Muscle of leg (tissue), 16 donors: ENCODE measurements at places on chromosomes 2 and 18.

DNA sequence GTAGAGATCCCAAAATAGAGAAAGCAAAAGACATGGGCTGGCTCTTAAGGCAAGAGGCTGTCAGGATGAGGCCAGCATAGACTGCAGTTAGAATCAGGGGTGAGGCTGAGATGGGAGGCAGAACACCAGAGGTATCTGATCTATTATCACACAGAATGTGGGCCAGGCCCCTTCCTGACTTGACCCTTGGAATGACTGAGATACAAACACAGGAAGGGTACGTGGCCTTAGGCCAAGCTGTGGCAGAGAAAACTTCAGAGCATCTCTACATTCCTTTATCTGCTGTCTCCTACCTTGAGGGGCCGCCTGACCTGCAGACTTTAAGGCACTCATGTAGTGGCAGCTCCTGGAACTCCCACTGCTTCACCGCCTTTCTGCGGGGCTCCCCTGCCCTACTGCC lies 28.4 kb downstream of the TMEM17 start:
- no peak overlapping the region for H3K4me3 ChIP-seq
- DNase-seq: no peak
- H3K27me3 ChIP-seq: no peaks in the 10 kb centered on the region
- peaks cover 50% of the 10 kb centered on the region for H3K4me1 ChIP-seq

DNA sequence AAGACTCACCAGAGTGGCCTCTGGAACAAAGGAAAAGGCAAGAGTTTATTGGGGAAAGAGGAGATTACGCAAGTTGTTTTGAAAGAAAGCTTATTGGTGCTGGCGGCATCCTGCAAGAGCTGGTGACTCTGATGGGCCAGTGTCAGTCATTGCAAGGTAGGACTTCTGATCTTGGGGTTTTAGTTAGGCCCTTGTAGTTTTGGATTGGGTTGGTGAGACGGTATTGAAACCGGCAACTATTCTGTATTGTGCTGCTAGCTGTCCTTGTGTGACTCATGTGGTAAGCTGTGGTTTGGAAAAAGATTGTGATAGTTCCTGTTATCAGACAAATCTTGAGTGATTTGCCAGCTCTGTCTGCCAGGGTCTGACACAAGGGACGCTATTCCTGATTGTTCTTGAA lies 159.1 kb upstream of the PIEZO2 start:
- H3K27ac ChIP-seq: no peak overlapping the region
- H3K36me3 ChIP-seq: no peaks in the 10 kb centered on the region
- DNase-seq: no peak
- no peaks in the 10 kb centered on the region for H3K27me3 ChIP-seq
- no peak overlapping the region for H3K4me3 ChIP-seq
- H3K4me1 ChIP-seq: no peaks in the 10 kb centered on the region

GRCh38 chr2:1173528-1173927 lies 222.9 kb downstream of the SNTG2 start:
- H3K36me3 ChIP-seq: no peaks in the 10 kb centered on the region
- H3K4me1 ChIP-seq: no peaks in the 10 kb centered on the region
- peaks cover 3% of the 10 kb centered on the region for H3K27me3 ChIP-seq
- no peak overlapping the region for H3K27ac ChIP-seq
- no peak for DNase-seq

GRCh38 chr18:50422286-50422898 lies 47.5 kb downstream of the SKA1 start:
- H3K36me3 ChIP-seq: no peaks in the 10 kb centered on the region
- no peak overlapping the region for H3K27ac ChIP-seq

GRCh38 chr2:205585449-205586383 lies 96.6 kb upstream of the NRP2 start:
- peak; percentile 67 for DNase-seq
- no peak overlapping the region for H3K4me3 ChIP-seq
- no peaks in the 10 kb centered on the region for H3K36me3 ChIP-seq
- peak overlapping the region; percentile 65 for H3K27ac ChIP-seq

- H3K4me1 ChIP-seq: no peaks in the 10 kb centered on the region
- H3K36me3 ChIP-seq: peaks cover 10% of the 10 kb centered on the region
- no peak overlapping the region for H3K27ac ChIP-seq
- no peaks in the 10 kb centered on the region for H3K27me3 ChIP-seq
- DNase-seq: no peak
- H3K4me3 ChIP-seq: no peak overlapping the region
These were observed 179.5 kb downstream of the NAPG start for GRCh38 chr18:10705291-10705690.

DNA sequence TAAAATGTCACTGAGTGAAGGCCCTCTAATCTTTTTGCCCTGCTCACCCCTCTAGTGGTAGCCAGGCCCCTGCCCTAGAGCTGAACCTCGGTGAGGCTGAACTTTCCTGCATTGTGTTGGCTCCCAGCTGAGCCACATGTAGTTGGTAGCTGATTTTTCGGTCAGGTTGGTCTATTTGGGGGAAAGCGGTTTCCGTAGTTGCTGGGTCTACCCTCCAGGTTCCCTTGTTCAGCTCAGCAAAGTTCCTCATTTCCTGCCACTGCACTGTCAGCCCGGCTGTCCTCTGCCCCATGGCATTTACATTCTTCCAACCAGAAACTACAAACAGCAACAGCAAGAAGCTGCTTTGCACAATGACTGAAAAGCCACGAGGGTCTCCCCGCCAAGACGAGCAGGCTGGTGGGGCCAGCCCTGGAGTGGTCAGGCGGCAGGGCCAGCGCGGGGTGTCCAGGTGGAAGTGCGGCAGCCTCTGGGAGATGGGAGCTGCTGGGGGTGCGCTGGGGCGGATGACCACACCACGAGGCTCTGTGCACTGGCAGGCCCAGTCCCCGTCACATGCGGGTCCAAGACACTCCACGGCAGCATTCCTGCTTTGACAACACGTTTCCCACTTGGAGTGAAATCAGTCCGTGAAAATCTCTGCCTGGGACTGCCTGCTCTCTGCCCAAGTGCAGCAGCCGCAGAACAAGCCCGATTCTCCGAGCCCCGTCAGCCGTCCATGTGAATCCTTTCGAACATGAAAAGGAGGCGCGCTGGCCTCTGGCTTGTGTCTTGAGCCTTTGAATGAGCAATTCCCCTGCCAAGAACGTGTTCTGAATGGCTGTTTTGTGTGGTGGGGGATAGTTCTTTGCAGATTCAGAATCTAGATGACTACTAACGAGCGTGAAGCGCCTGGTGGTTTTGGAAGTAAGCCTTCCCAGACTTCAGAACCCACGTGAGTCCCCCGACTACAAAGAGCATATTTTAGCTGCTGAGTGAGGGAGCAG lies 159.4 kb downstream of the ASB1 start:
- H3K4me3 ChIP-seq: no peak overlapping the region
- H3K27me3 ChIP-seq: no peaks in the 10 kb centered on the region
- DNase-seq: peak; percentile 75
- peaks cover 6% of the 10 kb centered on the region for H3K4me1 ChIP-seq
- H3K36me3 ChIP-seq: no peaks in the 10 kb centered on the region
- H3K27ac ChIP-seq: no peak overlapping the region

DNA sequence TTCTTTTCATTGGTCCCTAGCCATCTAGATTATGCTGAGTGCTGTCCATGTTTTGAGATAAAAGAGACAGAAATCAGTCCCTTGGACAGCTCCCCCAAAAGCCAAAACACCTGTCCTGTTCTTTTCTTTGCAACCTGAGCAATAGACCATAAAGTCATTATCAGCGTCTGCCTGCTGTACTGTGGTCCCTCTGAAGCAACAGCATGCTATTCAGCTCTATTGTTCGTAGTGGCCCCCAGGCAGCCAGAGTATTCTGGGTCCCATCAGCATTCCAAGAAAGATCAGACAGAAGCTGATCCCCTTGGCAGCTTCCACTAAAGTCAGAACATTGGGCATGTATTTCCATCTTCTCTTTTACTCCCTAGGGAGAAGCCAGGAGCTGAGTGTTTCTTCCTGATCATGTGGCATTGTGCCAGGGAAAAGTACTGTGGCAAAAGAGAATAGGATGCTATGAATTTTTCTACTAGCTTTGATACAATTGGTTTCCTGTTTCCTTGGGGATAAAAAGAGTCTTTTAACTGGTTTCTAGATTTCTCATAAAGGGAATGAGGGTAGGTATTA lies 33.6 kb upstream of the ZSWIM2 start:
- H3K4me1 ChIP-seq: peaks cover 4% of the 10 kb centered on the region
- no peak overlapping the region for H3K4me3 ChIP-seq
- H3K27ac ChIP-seq: no peak overlapping the region

DNA sequence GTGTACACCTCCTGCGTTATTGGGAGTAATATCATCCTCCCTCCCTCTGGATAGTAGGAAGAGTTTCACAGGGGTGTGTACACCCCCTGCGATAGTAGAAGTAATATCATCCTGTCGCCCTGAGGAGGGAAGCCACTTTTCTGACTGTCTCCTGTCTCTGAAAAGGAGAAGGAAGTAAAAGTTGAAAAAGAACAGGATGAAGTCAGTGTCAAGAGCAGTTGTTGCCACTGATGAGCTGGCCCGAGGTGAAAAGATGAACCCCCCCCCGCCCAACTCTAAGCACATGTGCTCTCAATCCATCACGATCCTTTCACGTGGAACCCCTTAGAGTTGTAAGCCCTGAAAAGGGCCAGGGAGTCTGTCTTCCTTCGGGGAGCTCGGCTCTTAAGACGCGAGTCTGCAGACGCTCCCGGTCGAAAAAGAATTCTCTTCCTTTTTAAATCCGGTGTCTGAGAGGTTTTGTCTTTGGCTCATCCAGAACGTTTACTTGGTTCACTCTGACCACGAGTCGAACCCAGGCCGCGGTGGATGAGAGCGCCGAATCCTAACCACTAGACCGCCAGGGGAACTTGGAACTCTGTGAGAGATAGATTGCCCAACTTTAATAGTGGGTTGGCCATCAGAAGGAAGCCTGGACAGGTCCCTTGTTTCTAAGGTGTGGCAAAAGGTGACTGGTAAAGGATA lies 22.4 kb upstream of the NAGK start:
- H3K27ac ChIP-seq: no peak overlapping the region
- DNase-seq: no peak
- H3K36me3 ChIP-seq: no peaks in the 10 kb centered on the region
- no peak overlapping the region for H3K4me3 ChIP-seq
- H3K27me3 ChIP-seq: peaks cover 3% of the 10 kb centered on the region

- H3K36me3 ChIP-seq: no peaks in the 10 kb centered on the region
- no peak overlapping the region for H3K4me3 ChIP-seq
- H3K27me3 ChIP-seq: no peaks in the 10 kb centered on the region
- DNase-seq: no peak
These were observed 36.4 kb upstream of the PHLPP1 start for GRCh38 chr18:62678847-62679485.

DNA sequence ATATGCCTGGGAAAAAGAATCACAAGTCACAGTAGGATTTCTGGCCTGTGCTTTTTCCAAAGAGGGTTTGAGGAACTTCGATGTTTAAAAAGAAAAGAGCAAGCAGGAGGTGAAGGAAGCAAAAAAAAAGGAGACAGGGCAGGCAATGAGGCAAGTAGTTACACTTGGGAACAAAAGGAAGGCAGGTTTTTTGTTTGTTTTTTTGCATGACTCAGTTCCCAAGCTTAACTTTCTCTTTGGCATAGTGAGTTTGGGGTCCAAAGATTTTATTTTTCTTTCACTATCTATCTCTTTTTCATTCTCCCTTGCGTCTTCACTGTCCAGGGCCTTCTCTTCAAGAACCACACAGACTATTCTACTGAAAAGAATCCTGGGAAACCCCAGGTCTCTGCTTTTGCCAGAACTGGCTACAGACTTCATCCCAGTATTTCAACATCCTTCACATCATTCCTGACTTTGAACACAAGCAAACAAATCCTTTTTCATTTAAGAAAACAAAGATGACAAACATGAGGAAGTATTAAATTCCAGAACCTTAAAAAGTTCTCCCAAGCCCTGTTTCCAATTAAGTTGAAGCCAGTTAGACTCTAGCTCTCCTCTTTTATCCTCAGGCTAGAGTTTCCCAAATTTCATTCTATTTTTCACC lies 210.7 kb upstream of the RND3 start:
- H3K4me3 ChIP-seq: no peak overlapping the region
- H3K36me3 ChIP-seq: no peaks in the 10 kb centered on the region
- H3K4me1 ChIP-seq: peaks cover 2% of the 10 kb centered on the region
- no peaks in the 10 kb centered on the region for H3K27me3 ChIP-seq
- H3K27ac ChIP-seq: no peak overlapping the region

- no peak overlapping the region for H3K27ac ChIP-seq
- H3K36me3 ChIP-seq: no peaks in the 10 kb centered on the region
- DNase-seq: no peak
- H3K4me3 ChIP-seq: no peak overlapping the region
These were observed 101.6 kb upstream of the HNMT start for GRCh38 chr2:137862651-137863050.

- DNase-seq: no peak
- H3K4me3 ChIP-seq: no peak overlapping the region
- H3K4me1 ChIP-seq: peaks cover 6% of the 10 kb centered on the region
These were observed 191.3 kb downstream of the AGAP1 start for GRCh38 chr2:235685024-235685721.

- no peak overlapping the region for H3K4me3 ChIP-seq
- no peaks in the 10 kb centered on the region for H3K27me3 ChIP-seq
- H3K4me1 ChIP-seq: no peaks in the 10 kb centered on the region
These were observed 147.8 kb upstream of the MMADHC start for GRCh38 chr2:149735237-149735958.

DNA sequence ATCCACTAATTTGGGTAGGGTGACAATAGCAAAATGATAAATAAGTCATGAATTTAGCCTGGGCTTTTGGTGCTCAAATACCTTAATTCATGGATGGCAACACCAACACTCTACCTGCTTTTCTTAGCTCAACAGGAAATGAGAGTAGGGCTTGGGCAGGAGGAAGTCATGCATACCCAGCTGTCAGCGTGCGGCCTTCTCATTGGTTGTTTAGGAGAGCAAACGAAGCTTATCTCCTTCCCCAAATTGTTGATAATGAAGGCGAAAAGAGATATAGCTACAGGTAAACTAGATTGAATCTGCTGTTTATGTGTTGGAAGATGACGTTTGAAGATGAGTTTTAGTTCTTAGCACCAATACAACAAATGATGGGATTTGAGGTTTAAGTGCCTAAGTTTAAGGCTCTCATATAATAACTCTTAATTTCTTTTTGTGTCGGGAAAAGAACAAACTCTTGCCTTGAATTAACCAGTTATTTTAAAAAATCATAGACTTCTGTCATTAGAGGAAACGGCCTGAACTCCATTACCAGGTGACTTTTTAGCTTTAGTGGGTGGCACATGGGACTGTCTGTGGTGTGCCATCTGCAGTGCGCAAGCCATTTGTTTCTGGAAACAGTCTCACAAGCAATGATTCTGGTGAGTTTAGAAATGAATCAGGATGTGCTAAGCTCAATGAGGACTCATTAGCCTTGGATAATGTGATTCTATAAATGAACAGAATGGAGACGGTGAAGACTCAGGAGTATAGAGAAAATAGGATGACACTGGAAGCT lies 19.8 kb downstream of the MAP4K4 start:
- H3K27ac ChIP-seq: no peak overlapping the region
- DNase-seq: no peak
- H3K27me3 ChIP-seq: no peaks in the 10 kb centered on the region
- H3K4me1 ChIP-seq: peaks cover 10% of the 10 kb centered on the region
- H3K4me3 ChIP-seq: no peak overlapping the region
- no peaks in the 10 kb centered on the region for H3K36me3 ChIP-seq

- peak; percentile 66 for DNase-seq
- no peaks in the 10 kb centered on the region for H3K4me1 ChIP-seq
- no peak overlapping the region for H3K4me3 ChIP-seq
- H3K36me3 ChIP-seq: no peaks in the 10 kb centered on the region
These were observed 808.1 kb downstream of the RNF144A start for GRCh38 chr2:7725171-7725849.

- H3K4me3 ChIP-seq: no peak overlapping the region
- H3K27ac ChIP-seq: no peak overlapping the region
- no peaks in the 10 kb centered on the region for H3K36me3 ChIP-seq
- no peak for DNase-seq
- no peaks in the 10 kb centered on the region for H3K27me3 ChIP-seq
These were observed 3.7 kb upstream of the ATG16L1 start for GRCh38 chr2:233247744-233248143.
